ENCODE measurements at places on chromosomes 2 and 18. TPM values are rescaled to one million over a fixed set of nuclear protein-coding genes. Genes with fewer than 3 reads are reported as not detected.

GRCh38 chr2:226611944-226612318 lies 187.7 kb downstream of the IRS1 start:
- no peak overlapping the region for H3K4me3 ChIP-seq
- H3K4me1 ChIP-seq, result no peaks in the 10 kb centered on the region
- H3K27me3 ChIP-seq, result peaks cover 3% of the 10 kb centered on the region

DNA sequence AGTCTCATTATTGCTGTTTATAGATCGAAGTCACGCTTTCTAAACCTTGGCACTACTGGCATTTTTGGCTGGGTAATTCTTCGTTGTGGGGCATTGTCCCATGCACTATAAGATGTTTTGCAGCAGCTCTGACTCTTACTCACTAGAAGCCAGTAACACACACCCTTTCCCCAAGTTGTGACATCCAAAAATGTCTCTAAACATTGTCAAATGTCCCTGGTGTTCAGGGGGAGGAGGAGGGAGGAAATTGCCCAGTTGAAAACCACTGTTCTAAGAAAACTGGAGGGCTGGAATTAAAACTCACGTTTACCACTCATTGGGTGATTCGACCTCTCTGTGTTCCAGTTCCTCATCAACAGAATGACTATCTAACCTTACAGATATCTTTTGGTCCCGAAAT lies 115.7 kb upstream of the KLF7 start:
- H3K36me3 ChIP-seq, result no peaks in the 10 kb centered on the region
- no peak overlapping the region for H3K4me3 ChIP-seq
- H3K27me3 ChIP-seq, result peaks cover 2% of the 10 kb centered on the region
- H3K4me1 ChIP-seq, result peaks cover 11% of the 10 kb centered on the region
- no peak overlapping the region for H3K27ac ChIP-seq

DNA sequence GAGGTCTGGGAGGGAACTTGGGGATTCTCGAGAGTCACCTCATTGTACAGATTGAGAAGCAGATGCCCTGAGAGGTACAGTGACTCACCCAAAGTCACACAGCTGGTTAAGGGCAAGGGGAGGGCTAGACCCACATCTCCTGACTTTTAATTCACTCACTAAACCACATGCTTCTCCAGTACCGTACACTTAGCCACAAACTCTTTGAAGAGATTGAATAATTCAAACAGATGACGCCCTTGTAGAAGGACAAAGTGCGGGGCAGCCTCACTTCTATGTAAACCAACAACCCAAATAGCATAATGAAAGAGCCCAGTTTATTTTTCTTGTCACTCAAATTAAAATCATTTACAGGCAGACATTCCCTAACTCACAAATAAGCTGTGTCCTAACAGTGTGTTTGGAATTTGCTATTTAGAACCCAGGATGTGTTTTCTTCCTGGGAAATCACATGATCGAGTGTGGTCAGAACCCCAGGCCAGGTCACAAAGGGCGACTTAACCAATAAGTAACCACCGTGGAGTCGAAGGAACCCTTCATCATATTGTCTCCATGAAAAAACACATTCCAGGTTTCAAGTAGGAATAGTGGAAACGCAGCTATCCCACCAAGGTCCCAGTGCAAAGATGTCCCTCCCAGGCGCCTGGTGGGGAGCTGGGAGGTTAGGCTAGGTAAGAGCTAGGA lies 35.8 kb upstream of the PTPN4 start:
- no peaks in the 10 kb centered on the region for H3K36me3 ChIP-seq
- DNase-seq, result no peak
- peaks cover 6% of the 10 kb centered on the region for H3K4me1 ChIP-seq
- H3K4me3 ChIP-seq, result no peak overlapping the region

PAX8 gene
- 1.8 TPM for total RNA-seq

ABCB11 gene
- total RNA-seq, result not detected

SOWAHC gene
- 0.14 TPM for total RNA-seq

GRCh38 chr2:239770246-239770639 lies 254.9 kb downstream of the NDUFA10 start:
- H3K36me3 ChIP-seq, result no peaks in the 10 kb centered on the region
- H3K4me3 ChIP-seq, result no peak overlapping the region
- H3K27ac ChIP-seq, result no peak overlapping the region
- H3K4me1 ChIP-seq, result no peaks in the 10 kb centered on the region
- DNase-seq, result no peak
- peaks cover 16% of the 10 kb centered on the region for H3K27me3 ChIP-seq

DNA sequence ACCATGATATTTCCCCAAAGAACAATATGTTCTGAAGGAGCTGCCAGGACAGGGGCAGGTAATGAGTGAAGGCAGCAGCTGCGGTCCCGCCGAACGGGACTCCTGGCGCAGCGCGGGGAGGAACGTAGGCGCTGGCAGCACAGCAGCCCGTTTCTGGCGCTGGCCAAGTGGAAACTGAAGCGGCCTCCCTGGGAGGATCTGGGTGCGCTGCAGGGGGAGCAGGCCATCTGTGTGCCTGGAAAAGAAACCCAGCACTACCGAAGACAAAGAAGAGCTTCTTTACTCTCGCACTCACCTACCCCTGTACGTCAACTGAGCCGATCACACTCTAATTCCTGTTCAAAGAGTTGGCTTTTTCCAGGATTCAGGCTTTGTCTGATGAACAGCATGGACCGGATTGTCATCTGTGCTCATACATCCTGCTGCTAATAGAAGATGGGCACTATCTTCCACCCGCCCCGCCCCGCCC lies 11.8 kb downstream of the G6PC2 start:
- H3K4me1 ChIP-seq, result peaks cover 3% of the 10 kb centered on the region
- H3K27ac ChIP-seq, result no peak overlapping the region
- no peaks in the 10 kb centered on the region for H3K36me3 ChIP-seq
- no peak for DNase-seq
- peaks cover 20% of the 10 kb centered on the region for H3K27me3 ChIP-seq

DNA sequence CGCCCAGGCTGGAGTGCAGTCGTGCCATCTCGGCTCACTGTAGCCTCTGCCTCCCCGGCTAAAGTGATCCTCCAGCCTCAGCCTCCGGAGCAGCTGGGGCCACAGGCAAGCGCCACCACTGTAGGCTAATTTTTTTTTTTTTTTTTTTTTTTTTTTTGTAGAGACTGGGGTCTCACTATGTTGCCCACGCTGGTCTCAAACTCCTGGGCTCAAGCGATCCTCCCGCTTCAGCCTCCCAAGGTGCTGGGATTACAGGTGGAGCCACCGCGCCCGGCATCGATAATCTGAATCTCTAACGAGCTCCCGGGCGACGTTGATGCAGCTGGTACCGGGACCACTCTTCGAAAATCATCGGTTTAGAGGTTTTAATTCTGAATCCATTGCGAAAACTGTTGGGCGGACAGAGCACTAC lies 520 bp upstream of the CYP20A1 start:
- peaks cover 25% of the 10 kb centered on the region for H3K4me1 ChIP-seq
- H3K4me3 ChIP-seq, result peak overlapping the region; percentile 93
- H3K27ac ChIP-seq, result peak overlapping the region; percentile 90
- no peak for DNase-seq
- H3K27me3 ChIP-seq, result no peaks in the 10 kb centered on the region
- peaks cover 19% of the 10 kb centered on the region for H3K36me3 ChIP-seq

- peaks cover 56% of the 10 kb centered on the region for H3K4me1 ChIP-seq
- H3K27ac ChIP-seq, result peak overlapping the region; percentile 91
- peaks cover 30% of the 10 kb centered on the region for H3K27me3 ChIP-seq
- H3K36me3 ChIP-seq, result no peaks in the 10 kb centered on the region
- DNase-seq, result no peak
These were observed 72.6 kb downstream of the ACTR2 start for GRCh38 chr2:65300134-65300760.

DNA sequence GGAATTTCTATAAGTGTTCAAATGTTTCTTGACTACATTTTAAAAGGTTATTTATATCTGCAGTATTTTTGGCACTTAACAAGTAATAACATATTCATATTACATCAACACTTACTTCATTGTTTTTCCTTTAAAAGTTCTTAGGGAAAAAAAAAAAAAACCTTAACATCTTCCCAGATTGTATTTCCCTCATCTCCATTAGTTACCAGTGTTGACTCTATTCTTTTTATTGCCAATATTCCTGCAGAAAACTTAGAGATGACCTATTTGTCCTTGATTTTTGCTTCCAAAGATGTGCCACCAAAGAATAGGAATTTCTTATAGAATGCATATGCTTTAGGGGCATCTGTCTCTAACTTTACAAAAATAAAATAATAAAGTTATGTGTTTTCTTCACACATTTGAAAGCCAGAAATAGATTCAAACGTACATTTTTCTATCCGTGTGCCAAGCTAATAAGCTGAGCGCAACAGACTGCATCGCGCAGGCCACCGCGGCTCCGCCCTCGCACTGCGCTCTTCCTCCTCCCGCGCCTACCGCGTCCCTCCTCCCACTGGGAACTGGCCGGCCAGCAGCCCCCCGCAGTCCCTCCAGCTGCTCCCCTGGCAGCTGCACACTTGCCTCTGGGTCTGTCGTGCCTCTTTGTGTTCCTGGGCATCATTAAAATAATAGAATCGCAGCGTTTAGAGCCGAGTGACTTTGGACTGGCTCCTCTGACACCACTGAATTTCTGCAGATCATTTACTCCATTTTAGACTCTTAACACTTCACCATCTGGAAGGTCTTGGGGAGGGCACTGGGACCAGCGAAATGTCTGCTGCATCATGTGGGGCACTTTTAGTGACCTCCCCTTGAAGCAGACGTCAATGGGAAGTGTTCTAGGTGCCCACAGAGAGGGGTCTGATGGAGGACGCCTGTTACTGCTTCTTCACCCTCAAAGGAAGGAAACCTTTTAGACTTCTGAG lies 21.2 kb upstream of the NAB1 start:
- peaks cover 13% of the 10 kb centered on the region for H3K4me1 ChIP-seq
- peak overlapping the region; percentile 24 for H3K27ac ChIP-seq
- peaks cover 5% of the 10 kb centered on the region for H3K36me3 ChIP-seq
- DNase-seq, result no peak
- no peaks in the 10 kb centered on the region for H3K27me3 ChIP-seq

CYS1 gene
- total RNA-seq, result 0.45 TPM

DNA sequence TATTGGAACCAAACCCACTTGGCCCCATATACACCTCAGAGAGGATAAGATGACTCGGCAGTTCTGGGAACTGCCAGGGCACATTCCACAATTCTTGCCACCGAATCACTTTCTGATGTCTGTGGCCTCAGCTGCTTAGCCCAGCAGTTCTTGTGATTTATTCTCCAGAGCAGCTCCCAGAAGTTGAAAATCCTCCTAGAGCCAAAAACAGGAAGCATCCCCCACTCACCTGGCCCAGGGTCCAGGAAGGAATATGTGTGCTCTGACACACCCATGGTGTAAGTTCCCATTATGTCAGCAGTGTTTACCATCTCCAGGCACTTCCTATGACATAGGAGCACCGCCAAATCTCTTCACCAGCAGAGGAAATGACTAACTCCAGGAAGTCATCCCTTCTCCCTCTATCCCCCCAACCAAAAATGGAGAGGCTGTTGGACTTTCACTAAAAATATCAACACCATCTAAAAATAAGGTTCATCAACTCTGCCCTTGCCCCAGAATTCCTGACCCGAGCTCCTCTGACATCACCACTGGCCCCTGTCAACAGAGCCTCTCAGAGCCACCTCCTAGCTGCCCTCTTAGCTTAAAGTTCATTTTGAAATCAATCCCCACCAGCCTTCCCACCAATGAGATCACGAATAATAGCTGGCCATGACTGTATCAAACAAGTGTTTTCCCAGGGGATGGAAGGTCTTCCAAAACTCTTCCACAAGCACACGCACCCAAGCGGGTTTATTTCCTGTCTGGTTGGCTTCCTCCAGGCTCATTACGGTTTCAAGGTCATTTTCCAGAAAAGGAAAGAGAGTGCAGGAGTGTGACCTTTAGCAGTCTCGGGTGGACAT lies 223.1 kb upstream of the PARD3B start:
- H3K4me1 ChIP-seq, result no peaks in the 10 kb centered on the region
- no peak overlapping the region for H3K27ac ChIP-seq
- peaks cover 50% of the 10 kb centered on the region for H3K27me3 ChIP-seq
- H3K4me3 ChIP-seq, result no peak overlapping the region
- no peak for DNase-seq

- DNase-seq, result no peak
- no peaks in the 10 kb centered on the region for H3K27me3 ChIP-seq
- peaks cover 28% of the 10 kb centered on the region for H3K36me3 ChIP-seq
- peak overlapping the region; percentile 13 for H3K27ac ChIP-seq
These were observed 141.2 kb downstream of the IKZF2 start for GRCh38 chr2:213010106-213010779.

SCN7A gene
- total RNA-seq, result not detected

DNA sequence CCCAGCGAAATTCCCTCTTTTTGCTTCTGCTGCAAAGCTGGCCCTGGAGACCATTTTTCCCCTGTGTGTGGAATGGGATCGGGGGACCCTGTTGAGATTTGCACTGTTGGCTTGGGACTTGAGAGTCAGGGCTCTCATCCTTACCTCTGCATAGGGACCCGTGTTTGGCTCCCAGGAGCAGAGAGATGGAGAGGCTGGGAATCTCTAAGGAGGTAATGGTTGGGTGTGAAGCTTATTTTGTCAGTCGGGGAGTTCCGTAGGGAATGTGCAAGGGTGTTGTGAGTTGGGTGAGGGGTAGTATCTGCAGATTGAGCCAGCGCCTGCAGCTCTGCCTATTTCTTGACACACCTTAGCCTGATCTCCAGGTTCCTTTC lies 4.5 kb downstream of the GATA6 start:
- peaks cover 50% of the 10 kb centered on the region for H3K27me3 ChIP-seq
- peaks cover 6% of the 10 kb centered on the region for H3K4me1 ChIP-seq
- no peaks in the 10 kb centered on the region for H3K36me3 ChIP-seq
- DNase-seq, result no peak
- H3K4me3 ChIP-seq, result no peak overlapping the region

CASP10 gene
- total RNA-seq, result 23.0 TPM

DNA sequence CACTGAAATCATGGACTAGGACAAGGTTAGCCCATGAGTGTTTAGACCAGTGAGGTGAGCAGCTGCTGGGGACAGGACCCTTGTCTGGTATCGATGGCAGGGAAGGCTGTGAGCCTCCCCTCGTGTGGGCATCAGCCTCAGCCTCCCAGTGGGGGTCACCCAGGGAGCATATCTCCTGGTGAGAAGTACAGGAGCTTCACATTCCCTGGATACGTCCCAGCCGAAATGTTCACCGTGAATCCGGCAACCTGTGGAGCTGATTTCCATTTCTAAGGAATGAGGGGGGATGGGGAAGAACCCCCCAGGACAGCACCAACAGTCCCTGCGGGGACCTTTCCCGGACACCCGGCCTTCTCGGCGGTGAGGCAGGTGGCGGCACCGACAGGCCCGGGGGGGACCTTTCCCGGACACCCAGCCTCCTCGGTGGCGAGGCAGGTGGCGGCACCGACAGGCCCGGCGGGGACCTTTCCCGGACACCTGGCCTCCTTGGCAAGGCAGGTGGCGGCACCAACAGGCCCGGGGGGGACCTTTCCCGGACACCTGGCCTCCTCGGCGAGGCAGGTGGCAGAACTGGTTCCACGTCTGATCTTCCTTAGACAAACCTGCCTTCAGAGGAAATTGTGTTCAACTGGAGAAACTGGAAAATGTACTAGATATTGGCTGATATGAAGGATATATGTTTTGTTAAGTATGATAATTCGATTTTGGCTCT lies 21.2 kb downstream of the RTP5 start:
- no peaks in the 10 kb centered on the region for H3K36me3 ChIP-seq
- DNase-seq, result no peak
- H3K27ac ChIP-seq, result no peak overlapping the region
- no peaks in the 10 kb centered on the region for H3K27me3 ChIP-seq

- no peak for DNase-seq
- H3K27me3 ChIP-seq, result no peaks in the 10 kb centered on the region
- H3K4me1 ChIP-seq, result no peaks in the 10 kb centered on the region
- H3K36me3 ChIP-seq, result no peaks in the 10 kb centered on the region
- no peak overlapping the region for H3K27ac ChIP-seq
These were observed 30.3 kb downstream of the TEX44 start for GRCh38 chr2:231622963-231623362.

CTAGE1 gene
- total RNA-seq, result not detected

Data from natural killer cell treated with Interleukin-12 subunit alpha and Interleukin-12 subunit beta and Interleukin-15 and Interleukin-18, amount 100 ng/mL, for 72 hours (primary cell).